ENCODE measurements at places on chromosomes 2 and 18. TPM values are rescaled to one million over a fixed set of nuclear protein-coding genes. Genes with fewer than 3 reads are reported as not detected.
A peak's percentile ranks its signal among the peaks of the same experiment; 100 is the strongest.

Gene MC2R
- not detected for total RNA-seq

GRCh38 chr18:1505856-1506255 lies 601.2 kb downstream of the ADCYAP1 start:
- H3K27ac ChIP-seq = no peak overlapping the region
- H3K4me3 ChIP-seq = no peak overlapping the region
- no peaks in the 10 kb centered on the region for H3K36me3 ChIP-seq
- no peaks in the 10 kb centered on the region for H3K4me1 ChIP-seq
- no peaks in the 10 kb centered on the region for H3K27me3 ChIP-seq

DNA sequence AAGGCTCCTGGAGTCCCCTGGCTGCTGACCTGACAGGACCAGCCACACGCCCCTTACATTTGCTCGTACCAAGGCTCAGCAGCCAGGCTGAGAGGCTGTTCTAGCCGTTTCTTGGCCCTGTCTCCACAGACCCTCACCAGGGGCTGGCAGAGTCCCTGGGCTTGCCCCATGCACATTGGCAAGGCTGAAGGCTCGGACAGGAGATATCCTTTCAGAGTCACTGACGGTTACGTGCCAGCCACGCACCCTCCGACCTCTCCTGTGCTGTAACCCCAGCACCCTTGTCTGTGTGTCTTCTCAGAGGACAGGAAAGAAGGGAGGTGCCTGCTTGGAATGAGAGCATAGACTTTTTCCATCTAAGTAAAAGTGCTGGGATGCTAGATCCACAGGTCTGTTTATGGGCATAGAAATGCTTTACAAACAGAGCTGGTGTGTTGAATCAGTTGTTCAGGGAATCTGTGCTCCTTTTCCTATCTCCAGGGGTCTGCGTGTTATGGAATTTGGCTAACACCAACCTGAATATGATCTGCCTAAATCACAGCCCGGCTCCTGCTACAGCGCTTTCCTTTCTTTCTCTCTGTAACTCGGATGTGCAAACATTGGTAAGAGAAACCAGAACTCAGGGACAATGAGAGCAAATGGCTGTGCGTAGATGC lies 41.0 kb downstream of the COPS8 start:
- no peak overlapping the region for H3K4me3 ChIP-seq
- H3K27me3 ChIP-seq = no peaks in the 10 kb centered on the region
- H3K36me3 ChIP-seq = no peaks in the 10 kb centered on the region

- H3K27ac ChIP-seq = no peak overlapping the region
- no peak for DNase-seq
- no peaks in the 10 kb centered on the region for H3K4me1 ChIP-seq
- H3K36me3 ChIP-seq = no peaks in the 10 kb centered on the region
Observed at GRCh38 chr2:196372811-196373664, 201.7 kb upstream of the STK17B start.

GRCh38 chr2:16277117-16277516 lies 336.8 kb downstream of the MYCN start:
- H3K4me3 ChIP-seq = no peak overlapping the region
- no peaks in the 10 kb centered on the region for H3K27me3 ChIP-seq
- H3K36me3 ChIP-seq = no peaks in the 10 kb centered on the region
- DNase-seq = no peak
- no peak overlapping the region for H3K27ac ChIP-seq
- no peaks in the 10 kb centered on the region for H3K4me1 ChIP-seq

Gene STRN
- 4.3 TPM for total RNA-seq

DNA sequence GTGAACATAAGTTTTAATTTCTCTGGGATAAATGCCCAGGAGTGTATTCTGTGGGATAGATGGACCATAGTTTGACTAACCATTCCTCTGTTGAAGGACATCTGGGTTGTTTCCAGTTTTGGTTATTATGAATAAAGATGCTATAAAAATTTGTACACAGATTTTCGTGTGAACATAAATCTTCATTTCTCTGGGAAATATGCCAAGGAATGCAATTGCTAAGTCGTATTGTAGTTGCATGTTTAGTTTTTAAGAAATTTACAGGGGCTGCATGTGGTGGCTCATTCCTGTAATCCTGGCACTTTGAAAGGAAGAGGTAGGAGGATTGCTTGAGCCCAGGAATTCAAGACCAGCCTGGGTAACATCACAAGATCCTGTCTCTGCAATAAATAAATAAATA lies 6.9 kb upstream of the SLC11A1 start:
- no peak for DNase-seq
- H3K4me1 ChIP-seq = no peaks in the 10 kb centered on the region
- H3K36me3 ChIP-seq = no peaks in the 10 kb centered on the region
- H3K27me3 ChIP-seq = no peaks in the 10 kb centered on the region

DNA sequence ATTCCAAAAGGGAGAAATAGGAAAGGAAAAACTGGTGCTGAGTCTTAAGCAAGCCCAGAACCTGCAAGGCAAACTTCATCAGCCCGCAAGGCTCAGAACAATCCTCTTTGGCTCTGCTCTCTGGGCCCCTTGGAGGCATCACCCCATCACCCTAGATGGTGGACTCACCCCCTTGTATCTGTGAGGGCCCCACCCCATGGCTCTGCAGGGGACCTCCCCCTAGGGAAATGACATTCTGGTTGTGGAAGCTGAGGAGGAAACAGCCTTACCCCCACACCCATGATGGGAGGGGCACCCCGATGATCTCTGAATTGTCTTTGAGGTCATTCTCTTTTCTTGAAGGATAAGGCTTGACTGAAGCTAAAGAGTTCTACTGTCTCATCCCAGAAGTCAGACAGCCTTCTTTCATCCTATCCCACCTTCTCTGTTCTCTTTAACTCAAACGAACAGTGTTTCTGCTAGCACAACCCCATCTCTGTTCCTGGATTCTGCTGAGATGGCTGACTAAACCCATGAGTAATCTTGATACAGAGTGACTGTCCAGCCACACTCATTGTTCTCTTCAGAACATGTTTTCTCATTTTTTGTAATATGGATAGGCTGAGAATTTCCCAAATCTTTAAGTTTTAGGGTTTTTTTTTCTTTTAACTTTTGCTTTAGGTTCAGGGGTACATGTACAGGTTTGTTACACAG lies 492.1 kb upstream of the MYT1L start:
- DNase-seq = peak; percentile 44
- H3K4me1 ChIP-seq = no peaks in the 10 kb centered on the region
- no peak overlapping the region for H3K27ac ChIP-seq
- H3K36me3 ChIP-seq = no peaks in the 10 kb centered on the region
- H3K27me3 ChIP-seq = no peaks in the 10 kb centered on the region
- no peak overlapping the region for H3K4me3 ChIP-seq

Gene CFAP65
- total RNA-seq = not detected

GRCh38 chr2:236704887-236705286 lies 135.3 kb downstream of the ACKR3 start:
- H3K27ac ChIP-seq = no peak overlapping the region
- no peaks in the 10 kb centered on the region for H3K27me3 ChIP-seq
- H3K4me1 ChIP-seq = no peaks in the 10 kb centered on the region
- H3K36me3 ChIP-seq = no peaks in the 10 kb centered on the region
- H3K4me3 ChIP-seq = no peak overlapping the region

Gene TUBB8B
- not detected for total RNA-seq
